ENCODE measurements at places on chromosomes 1 and 21.
A peak's percentile ranks its signal among the peaks of the same experiment; 100 is the strongest.

DNA sequence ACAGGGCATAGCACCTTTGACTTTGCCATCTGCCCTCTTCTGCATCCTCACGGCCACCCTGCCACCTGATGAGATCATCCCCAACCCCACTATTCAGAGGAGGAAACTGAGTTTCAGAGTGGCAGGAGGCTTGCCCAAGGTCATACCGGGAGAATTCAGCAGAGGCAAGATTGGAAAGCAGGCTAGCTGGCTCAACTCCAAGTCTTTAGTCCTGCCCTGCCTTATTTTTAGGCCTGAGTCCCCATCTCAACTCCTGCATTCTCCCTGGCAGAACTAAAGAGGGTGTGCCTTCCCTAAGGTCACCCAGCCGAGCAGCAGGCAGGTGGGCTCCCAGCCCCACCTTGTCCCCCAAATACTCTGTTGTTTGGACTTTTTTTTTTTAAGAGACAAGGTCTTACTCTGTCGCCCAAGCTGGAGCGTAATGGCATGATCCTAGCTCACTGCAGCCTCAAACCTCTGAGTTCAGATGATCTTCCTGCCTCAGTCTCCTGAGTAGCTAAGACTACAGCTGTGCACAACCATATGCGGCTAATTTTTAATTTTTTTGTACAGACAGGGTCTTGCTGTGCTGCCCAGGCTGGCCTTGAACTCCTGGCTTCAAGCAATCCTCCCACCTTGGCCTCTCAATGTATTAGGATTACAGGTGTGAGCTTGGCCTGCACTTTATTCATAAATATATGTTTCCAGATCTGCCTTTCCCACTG lies 13.8 kb upstream of the FGR start:
- no peak for DNase-seq

DNA sequence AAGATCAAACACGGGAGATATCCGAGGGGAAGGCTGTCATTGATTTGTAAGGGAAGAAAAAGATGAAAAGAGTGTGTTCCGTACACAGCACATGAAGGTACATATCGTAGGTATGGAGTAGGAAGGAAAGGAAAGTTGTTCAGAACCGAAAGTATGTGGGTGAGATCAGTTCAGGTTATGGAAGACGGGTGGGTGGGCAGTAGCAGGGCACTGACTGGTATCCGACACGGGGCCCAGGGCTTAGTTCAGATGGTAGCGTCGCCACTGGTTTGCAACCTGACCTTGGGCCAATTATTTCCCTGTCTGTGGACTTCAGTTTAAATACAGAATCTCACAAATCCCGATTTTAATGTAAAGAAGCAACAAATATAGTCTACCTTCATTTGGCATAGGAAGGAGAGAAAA lies 27.8 kb upstream of the A3GALT2 start:
- DNase-seq = peak; percentile 13

- no peak for DNase-seq
These were observed 26.3 kb downstream of the JAK1 start for GRCh38 chr1:64940025-64940424.

DNA sequence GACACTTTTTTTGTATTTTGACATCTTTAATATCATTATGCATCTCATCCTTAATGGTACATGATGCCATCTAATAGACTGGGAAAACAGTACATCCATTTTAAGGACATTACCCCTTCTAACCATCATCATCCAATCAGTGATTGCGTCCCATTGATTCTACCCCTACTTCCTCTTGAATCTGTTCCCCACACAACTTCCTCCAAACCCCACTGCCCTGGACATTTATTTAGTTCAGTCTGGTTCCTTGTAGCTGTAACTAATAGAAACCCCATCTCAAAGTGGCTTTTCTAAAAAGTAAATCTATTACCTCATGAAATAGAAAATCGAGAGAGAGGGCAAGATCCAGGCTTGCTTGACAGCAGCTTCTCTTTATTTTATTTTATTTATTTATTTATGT lies 2.1 kb upstream of the ITLN1 start:
- no peak for DNase-seq

- DNase-seq = no peak
These were observed 411.3 kb downstream of the KIF26B start for GRCh38 chr1:245566134-245566533.

GRCh38 chr1:223844787-223845036 lies 1.0 kb downstream of the TP53BP2 start:
- peak; percentile 65 for DNase-seq

DNA sequence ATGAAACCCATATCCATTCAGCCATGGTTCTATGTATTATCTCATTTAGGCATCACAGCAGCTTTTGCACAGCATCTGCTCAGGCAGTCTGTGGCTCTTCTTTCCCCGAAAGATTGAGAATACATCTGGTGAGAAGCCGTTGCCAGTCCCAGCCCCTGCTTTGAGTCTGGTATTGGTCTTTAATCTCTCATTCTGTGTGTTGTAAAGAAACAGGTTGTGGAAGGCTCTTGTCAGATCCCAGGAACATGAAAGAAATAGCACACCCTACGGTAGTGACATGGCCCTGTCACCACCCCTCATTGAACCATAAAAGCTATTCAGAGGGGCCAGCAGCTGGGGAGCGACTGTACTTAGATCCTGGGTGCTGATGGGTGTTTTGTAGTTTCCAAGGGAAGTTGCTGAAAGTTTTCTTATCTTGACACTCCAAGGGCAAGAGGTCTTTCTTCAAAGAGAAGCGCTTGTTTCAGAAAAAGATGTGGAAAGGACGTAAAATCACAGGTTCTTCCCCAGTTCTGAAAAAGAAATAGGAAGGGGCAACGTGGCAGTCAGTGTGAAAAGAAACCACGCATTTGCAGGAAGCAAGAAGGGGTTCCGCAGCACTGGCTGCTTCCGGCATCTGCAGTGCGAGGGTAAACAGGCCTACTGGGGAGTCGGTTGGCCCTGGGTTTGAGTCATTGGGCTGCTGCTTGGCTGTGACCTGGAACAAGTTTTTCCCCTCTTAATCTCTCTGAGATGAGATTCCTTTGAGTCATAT lies 145.0 kb downstream of the DHRS3 start:
- DNase-seq = peak; percentile 74

DNA sequence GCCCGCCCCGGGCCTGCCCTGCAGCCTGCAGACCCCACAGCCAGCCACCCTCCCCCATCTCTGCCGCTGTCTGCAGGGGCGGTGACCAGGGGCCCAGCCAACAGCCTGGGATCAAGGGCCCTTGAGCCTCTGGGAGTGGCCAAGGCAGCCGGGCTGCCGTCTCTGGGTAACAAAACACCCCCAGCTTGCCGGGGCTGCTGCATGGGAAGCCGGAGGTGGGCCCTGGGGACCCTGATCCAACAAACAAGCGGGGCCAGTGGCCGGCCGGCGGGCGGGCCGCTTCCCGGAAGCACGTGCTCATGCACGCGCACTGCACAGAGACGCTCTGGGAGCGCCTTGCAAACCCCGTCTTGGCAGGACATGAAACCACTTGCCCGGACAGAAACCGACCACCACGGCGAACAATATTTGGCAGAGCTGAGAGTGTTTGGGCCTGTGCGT lies 13.2 kb downstream of the MEGF6 start:
- no peak for DNase-seq

GRCh38 chr1:55380355-55380970 lies 165.3 kb upstream of the USP24 start:
- no peak for DNase-seq

DNA sequence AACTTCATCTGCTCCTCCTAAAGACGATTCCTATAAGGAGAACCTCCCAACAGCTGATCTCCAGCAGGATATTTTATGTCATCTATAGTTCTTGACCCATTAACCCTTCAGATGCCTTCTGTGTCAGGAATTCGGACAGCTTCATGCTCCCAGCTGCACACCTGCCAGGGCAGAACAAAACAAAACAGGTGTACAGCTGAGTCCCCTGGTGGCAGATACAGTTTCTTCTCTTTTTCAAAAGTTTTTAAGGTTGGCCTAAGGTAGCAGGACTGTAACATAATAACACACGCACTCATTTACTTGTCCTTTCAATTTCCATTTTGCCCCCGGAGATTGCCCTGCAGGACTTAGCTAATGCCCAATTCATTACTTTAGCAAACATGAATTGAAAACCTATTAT lies 218.3 kb downstream of the S1PR1 start:
- DNase-seq = no peak

GRCh38 chr1:5967351-5968160 lies 24.7 kb downstream of the NPHP4 start:
- DNase-seq = no peak

- peak; percentile 30 for DNase-seq
These were observed 622 bp upstream of the IL6R start for GRCh38 chr1:154404511-154404931.

DNA sequence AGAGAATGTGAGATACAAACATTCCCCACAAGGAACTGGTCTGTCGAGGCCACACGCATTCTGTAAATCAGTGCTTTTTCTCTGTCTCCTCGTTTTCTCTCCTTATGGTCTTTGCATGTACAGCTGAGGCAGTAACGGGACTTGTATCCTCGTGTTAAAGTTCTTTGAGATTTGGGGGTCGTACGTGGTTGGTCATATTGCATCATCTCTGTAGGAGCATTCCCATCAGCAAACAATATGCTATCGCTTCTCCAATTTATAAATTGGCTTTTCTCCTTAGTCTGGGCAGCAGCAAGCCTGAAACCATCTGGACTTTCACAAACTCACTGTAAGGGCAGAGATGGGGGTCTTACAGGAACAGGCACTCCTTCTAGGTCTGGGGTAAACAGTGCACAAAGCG lies 13.0 kb upstream of the TRIM17 start:
- DNase-seq = no peak

DNA sequence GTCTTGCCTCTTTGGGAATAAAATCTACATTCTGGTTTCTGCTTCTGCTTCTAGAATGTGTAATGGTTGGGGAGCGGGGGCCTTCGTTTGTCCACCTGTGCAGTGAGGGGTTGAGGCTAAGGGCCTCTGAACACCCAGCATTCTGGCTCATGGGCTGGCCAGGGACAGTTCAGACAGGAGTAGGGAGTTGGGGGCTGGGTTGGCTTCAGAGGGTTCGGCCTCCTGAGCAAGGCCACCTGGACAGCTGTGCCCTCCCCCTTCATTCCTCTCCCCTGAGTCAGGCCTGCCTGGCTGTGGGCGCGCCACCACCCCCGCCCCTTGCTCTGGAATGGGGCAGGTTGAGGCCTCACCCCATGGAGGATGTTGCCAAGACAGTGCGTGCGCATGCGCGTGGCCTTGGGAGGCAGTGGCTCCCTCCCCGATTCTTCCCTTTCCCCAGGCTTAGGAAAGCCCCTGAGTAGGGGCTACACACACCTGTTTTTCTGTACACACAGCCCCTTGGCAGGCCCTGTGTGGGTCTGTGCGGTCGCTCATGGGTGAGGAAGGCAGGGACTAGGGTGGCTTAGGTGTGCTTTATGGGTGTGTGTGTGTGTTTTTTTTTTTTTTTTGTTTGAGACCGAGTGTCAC lies 57.0 kb downstream of the YARS1 start:
- DNase-seq = no peak

- no peak for DNase-seq
These were observed 119.7 kb upstream of the RGS18 start for GRCh38 chr1:192038567-192038966.

DNA sequence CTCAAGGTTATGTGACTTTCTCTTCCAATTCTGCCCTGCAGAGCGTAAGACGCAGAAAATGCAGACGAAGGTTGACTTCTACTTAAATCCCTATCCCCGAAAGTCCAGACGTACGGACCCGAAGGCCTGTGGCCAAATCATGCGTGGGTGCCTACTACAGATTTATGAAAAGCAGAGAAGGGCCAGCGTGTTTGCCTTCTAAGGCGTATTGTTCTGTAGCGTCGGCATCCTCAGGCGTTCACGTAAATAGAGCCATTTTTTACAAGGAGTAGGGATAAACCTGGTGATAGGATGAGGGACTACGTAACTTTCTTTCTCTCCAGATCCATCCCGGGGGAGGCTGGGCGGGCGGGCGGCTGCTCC lies 222 bp upstream of the GIPC2 start:
- DNase-seq = no peak

DNA sequence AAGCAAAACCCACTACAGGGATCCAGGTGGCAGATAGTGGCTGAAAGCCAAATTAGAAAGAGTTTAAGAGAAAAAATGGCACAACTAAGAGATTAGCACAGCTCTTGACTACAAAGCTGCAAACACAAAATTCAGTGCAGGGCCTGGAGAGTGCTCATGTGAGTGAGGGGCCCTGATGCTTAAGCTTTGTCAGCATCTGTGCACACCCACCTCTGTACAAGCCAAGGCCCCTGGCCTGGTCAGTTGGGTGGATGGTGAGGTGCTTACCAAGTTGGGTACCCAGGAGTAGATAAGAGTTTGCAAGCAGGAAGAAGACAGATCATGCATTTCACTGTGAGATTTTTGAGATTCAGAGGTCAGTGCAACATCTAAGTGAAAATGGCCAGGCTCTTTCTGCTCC lies 62.7 kb upstream of the ATP1B1 start:
- DNase-seq = no peak

- DNase-seq = no peak
These were observed 108.5 kb upstream of the SERTAD4 start for GRCh38 chr1:210123924-210124589.

DNA sequence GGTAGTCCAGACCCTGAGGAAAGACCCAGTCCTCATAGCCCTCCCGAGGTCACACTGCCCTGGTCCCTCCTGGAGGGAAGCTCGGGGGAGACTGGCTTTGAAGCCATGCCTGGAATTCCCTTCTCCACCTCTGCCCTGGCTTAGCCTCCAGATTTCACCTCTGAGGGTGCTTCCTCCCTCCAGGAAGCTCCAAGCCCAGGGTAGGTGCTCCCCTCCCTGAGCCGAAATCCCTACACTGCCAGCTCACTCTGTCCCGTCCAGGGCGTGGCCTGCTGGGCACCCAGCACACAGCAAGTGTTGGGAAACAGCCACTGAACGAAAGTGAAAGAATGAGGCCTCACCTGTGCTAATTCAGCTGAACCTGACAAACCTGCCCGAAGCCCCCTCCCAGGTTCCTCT lies 6.0 kb upstream of the TNFRSF25 start:
- no peak for DNase-seq

- no peak for DNase-seq
These were observed 95.1 kb upstream of the C1orf21 start for GRCh38 chr1:184291701-184292100.

GRCh38 chr1:28822799-28823198 lies 10.8 kb downstream of the OPRD1 start:
- no peak for DNase-seq

GRCh38 chr1:109152196-109152595 lies 38.3 kb downstream of the ELAPOR1 start:
- no peak for DNase-seq

GRCh38 chr1:224189561-224189960 lies 6.5 kb downstream of the DEGS1 start:
- no peak for DNase-seq
